ENCODE measurements at places on chromosomes 5 and 9. TPM values are rescaled to one million over a fixed set of nuclear protein-coding genes. Genes with fewer than 3 reads are reported as not detected.

ATP6V1G1 gene
- 106 TPM for total RNA-seq

OR13F1 gene
- not detected for total RNA-seq

EIF4EBP3 gene
- total RNA-seq = 1.5 TPM

TICAM2 gene
- 11.8 TPM for total RNA-seq

PCDHGC5 gene
- total RNA-seq = 8.1 TPM
